ENCODE measurements at places on chromosomes 7 and 10.

- DNase-seq: no peak
These were observed 64.4 kb downstream of the VSTM4 start for GRCh38 chr10:49050906-49051305.

DNA sequence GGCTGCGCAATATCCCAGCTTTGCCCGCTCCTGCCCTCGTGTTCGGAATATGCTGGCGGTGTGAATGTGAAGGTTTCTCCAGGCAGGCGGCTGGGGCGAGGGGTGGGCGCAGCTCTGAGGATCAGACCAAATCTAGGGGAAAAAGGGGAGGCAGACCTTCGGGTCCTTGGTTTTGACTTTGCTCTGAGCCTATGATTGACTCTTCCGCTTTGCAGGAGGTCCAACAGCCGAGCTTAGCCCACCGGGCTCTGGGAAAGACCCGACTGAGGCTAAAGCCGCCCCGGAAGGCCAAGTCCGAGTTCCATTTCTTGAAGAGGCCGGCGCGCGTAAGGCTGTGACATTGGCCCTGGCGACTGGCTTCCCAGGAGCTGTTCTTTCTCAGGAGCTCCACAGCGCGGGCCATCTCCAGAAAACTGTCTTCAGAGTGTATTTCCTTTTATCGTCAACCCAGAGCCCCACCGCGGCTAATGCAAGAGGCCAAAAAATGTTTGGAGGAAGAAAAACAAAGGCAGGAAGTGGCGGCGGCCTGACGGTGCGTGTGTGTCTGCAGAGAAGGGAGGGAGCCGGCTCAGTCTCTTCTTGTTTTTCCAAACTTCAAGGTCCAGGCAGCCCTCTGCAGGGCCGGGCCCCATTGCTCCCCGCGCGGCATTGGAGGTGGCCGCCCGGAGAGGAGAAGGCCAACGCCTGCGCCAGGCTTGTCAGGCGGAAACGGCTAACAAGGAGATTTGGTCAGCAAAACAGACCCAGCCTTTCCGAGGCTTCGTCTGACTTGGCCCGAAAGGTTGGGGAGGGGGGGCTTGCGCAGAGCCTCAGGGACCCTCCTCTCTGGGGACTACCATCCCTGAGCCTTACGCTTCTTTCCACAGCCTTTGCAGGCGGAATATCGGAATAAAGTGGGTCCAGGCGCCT, 3.6 kb upstream of the HOXA11 start:
- DNase-seq: no peak

DNA sequence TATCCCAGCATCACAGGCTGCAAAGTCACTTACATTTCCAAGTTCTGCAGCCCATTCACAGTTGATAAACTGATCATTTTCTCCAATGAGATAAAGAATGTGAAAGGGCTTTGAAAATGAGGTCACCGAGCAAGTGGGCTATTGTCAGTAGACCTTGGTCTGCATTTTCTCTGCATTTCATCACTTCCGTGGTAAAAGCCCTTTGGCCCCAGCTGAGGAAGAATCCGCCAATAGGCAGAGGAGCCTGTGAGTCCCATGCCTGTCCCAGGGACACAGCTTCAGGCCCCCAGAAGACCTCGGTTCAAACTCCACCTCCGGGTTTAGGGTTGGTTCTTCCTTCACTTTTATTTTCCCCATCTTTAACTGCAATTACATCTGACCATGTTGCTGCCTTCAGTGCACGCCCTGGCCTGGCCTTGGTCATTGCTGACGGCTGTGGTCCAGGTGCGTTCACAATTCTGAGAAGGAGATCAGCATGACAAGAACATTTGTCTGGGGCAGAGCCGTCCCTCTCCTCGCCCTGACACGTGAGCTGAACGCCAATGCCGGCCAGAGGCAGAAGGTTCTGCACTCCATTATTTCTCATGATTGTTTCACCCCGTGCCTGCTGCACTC, 292.5 kb downstream of the TCERG1L start:
- no peak for DNase-seq

DNA sequence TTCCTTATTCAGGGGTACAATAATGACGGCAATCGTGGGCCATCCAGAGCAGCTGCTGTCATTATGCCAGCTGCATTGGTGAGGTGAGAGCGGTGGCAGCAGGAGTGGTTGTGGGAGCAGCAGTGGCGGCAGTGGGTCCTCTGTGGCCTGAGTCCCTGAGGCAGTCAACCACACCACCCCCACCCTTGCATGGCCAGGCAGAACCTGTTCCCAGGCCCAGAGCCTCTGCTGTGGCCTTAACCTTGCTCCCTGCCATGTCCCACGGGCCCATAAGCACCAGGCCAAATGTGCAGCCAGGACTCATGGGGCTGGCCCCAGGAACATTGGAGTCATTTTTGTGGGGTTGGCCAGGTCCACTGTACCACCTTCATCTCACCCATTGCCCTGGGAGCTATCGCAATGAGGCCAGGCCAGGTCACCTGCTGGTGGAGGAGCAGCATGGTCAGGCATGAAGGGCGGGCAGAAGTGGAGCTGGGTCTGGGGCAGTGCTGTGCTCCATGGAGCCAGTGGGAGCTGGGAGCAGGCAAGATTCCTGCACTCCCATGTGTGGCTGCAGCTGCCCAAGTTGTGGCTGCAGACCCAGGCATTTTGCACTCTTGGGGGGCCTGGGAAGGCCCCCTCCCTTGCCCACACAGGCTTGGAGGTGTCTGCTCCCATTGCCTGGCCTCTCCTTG, 213.5 kb downstream of the GPR158 start:
- DNase-seq: no peak

Measured in GM19239 (cell line).